ENCODE measurements at places on chromosomes 13 and 19.

GRCh38 chr13:27658546-27658945, 36.9 kb downstream of the POLR1D start:
- DNase-seq, result no peak

GRCh38 chr13:108780706-108781105, 151.3 kb downstream of the MYO16 start:
- DNase-seq, result no peak

DNA sequence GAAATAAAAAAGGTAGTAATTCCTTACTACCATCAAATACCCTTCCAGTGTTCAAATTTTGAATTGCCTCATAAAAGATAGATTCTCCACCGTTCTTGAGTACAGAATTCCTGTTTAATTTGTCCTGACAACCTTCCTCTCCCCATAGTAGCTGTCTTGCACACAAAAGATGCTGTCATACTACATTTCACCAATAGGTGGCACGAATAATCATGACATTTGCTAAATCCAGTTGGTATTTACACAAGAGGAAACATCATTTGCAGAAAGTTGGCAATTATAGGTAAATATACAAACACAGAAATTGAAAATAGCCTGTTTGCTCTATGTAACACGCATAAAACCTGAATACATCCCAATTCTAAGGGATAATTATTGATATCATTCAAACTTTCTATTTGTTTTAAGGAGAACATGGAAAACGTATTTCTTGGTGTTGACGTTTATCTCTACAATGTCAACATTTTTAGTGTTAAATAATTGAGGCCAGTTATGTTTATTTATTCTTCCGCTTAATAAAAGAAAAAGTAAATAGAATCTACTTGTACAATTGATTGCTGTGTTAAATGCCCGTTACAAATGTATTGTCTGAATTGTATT, 58.3 kb upstream of the CLDN10 start:
- no peak for DNase-seq

- no peak for DNase-seq
Measured at GRCh38 chr13:73261739-73262216, 203.0 kb downstream of the KLF5 start.

- DNase-seq, result no peak
Measured at GRCh38 chr13:113203507-113204377, 4.7 kb downstream of the PCID2 start.

DNA sequence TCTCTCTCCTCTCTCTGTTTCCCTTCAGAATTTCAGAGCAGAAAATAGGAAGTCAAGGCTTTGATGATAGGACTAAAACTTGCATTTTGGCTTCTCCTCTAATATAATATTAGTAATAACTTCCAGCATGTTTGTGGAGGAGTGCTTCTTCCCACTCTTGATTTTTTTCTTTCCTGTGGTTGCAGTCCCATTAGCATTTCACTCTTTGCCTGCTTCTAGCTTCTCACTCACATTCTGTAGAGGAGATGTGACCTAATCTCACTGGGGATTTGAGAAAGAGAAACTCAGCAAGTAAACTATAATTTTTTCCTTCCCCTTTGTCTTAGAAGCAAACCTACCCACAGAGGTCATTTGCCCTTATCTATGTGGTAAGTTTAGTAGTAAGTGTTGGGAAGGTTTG, 169.4 kb upstream of the HTR2A start:
- DNase-seq, result no peak

DNA sequence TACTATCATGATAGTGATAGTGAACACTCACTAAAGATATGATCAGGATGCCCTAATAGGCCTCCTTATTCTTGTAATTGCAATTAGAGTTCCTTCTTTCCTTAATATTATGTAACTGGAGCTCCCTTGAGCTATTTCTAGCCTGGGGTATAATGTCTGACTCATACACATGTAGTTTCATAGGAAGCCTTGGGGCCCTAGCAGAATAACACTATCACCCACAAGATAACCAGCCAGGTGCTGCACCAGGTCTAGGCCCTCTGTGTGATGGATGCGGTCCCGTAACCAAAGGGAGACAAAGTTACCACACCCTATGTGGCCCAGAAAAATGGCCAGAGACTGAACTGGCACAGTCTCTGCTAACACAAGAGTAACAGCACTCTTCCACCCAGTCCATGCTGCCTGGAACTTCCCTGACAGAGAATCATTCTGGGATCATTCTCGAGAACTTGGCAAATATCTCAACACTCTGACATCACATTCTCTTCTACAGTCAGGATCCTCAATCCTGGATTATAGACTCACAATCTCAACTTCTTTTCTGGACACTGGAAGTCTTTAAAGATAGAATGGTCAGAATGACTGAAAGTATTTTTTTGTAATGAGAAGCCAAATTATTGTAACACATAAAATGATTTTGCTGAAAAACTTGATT, 32.6 kb upstream of the IGFL4 start:
- DNase-seq, result no peak

- no peak for DNase-seq
Measured at GRCh38 chr19:30711296-30711695, 339.1 kb downstream of the ZNF536 start.

DNA sequence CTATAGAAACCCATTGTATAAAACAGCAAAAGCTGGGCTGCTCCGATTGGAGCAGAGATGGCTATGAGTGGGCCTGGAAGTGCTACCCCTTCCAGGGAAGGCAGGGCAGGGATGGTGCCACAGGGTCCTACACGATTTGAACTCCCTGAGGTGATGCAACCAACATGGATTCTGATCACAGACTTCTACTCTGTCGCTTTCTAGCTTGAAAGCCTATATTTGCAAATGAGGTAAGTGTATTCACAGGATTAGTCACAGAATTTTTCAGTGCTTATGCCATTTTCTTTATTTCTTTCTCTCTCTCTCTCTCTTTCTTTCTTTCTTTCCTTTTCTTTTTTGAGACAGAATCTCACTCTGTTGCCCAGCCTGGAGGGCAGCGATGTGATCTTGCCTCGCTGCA, 179.0 kb downstream of the SPRY2 start:
- DNase-seq, result no peak

DNA sequence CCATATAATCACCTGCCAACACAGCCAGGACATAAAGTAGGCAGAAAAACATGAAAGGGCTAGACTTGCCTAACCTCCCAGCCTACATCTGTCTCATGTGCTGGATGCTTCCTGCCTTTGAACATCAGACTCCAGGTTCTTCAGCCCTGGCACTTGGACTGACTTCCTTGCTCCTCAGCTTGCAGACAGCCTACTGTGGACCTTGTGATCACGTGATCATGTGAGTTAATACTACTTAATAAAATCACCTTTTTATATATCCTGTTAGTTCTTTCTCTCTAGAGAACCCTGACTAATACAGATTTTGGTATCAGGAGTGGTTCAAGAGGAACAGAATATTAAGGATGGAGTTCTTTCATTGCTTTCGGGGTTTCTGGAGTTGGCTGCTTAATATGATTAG, 2867.6 kb downstream of the PCDH9 start:
- DNase-seq, result no peak

- DNase-seq, result no peak
Measured at GRCh38 chr13:23770973-23771372, 118.2 kb downstream of the MIPEP start.

DNA sequence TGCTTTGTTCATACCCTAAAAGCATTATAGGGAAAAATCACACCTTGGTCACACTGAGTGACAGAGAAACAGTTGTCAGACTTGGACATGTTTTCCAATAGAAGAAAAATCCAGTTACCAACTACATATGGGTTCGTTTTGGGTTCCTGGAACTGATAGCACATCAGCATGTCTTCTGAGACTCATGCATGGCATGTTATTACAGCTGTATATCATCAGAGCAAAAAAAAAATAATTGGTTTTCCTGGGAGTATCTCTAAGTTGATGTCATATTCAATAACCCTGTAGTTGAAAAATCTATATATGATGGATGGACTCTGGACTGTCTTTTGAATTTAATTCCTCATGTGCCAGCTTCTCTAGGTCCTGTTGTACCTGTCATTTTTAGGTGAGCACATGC, 211.6 kb downstream of the DNAJC15 start:
- DNase-seq, result no peak

DNA sequence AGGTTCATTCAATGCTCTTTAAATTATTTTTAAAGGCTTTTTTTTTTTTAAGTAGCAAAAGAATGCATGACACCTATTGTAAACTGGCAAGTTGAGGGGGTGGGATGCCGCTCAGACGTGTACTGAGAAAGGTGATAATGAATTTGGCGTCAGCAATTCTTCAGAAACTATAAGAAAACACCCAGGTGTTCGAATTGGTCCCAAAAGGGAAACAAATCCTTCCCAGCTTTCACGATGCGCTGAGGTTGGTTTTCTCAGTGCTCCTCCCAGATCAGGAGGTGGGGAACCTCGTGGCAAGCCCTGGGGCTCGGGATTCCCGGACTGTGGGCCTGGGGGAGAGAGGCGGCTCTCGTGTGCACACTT, 543 bp upstream of the FAM124A start:
- DNase-seq, result no peak

DNA sequence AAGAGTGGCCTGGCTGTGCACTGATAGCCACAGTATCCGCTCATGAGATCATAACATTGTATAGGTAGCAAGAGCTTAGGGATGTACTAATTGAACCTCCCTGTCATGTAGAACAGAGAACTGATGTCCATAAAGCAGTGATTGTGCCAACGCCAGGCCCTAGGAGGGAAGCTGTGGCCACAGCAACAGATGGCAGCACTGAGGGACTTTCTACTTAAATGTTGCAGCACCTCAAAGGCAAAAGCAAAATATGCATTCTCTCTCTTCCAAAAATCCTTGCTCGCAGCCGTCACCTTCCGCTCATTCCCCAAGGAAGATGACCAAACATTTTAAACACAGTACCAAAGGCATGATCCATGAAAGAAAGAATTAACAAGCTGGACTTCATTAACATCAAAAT, 32.3 kb downstream of the COL4A1 start:
- no peak for DNase-seq

GRCh38 chr13:106609116-106609515, 41.2 kb upstream of the ARGLU1 start:
- no peak for DNase-seq

DNA sequence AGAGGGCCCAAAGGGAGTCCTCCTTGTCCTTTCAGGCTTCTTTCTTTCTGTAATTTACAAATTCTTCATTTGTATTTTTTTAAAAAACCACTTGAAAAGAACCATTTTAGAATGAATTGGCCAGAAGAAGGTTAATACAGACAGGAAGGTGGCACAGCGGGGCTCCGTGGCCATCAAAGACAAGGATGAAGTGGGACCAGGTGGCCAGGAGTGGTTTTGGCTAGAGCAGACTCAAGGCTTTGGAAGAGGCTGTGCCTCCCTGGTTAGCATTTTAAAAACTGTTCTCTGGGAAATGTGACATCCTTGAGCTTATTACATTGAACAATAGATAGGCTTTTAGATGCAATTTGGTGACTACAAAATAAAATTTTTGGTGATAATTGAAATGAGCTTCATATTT, 48.4 kb downstream of the ATP8A2 start:
- DNase-seq, result no peak

DNA sequence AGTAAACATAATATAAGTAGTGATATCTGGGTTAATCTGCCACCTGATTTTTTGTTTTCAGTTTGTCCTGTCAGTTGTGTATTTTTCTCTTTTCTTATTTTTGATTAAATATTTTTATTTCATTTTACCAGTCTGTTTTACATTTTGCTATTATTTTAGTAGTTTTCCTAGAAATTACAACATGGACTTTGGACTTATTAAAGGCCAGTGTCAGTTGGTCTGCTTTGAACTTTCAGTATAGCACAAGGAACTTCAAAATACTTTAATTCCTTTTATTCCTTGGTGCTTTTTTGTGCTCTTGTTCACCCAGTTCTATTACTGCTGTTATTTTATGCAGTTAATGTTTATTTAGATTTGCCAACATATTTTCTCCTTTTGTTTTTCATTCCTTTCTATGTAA, 149.6 kb downstream of the PDS5B start:
- no peak for DNase-seq

DNA sequence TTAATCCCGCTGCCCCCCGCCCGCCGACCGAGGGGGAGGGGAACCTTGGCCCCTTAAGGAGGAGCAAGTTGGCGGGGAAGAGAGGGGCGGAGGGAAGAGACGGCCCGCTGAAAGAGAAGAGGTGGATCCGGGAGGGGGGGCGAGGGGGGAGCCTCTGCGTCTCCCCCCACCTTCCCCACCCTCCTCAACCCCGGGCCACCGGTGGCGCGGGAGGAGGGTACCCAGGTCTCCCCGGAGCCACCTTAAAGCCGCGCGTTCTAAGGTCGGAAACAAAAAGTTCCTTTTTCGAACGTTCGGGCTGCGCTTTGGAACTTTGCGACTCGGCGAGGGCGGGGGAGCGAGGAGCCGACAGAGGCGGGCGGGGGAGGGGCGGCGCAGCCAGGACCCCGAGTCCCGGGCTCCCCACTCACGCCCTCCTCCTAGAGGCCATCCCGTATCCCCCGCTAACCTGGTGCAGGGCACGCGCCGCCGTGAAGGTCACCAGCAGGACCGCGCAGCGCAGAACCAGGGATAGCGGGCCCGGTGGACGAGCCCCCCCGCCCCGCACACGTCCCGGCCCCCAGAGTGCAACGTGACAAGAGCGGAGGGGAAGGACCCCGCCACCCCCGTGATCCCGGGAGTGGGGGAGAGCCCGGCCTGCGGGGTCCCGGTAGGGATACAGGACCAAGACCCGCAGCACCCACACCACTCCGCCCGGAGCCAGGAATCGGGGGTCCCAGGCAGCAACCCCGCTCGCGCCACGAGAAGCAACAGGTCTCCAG, 659 bp downstream of the ERF start:
- DNase-seq, result peak; percentile 67

DNA sequence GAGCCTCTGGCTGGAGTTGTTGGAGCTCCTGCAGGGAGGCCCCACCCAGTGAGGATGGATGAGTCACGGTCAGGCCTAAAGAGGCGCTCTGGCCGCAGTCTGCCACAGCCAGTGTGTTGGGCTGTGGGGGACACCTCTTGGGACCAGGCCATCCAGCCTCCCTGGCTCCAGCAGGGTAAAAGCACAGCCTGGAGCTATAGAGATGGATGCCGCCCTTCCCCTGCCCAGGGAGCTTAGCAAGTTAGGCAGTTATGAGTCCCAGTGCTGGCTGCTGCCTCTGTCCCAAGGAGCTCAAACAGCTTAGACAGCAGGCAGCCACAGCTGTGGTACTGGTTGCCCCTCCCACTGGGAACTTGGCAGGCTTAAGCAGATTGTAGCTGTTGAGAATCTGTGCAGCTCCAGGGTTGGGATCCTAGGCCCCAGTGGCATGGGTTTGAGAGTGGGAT, 100.9 kb downstream of the NDFIP2 start:
- DNase-seq, result no peak

DNA sequence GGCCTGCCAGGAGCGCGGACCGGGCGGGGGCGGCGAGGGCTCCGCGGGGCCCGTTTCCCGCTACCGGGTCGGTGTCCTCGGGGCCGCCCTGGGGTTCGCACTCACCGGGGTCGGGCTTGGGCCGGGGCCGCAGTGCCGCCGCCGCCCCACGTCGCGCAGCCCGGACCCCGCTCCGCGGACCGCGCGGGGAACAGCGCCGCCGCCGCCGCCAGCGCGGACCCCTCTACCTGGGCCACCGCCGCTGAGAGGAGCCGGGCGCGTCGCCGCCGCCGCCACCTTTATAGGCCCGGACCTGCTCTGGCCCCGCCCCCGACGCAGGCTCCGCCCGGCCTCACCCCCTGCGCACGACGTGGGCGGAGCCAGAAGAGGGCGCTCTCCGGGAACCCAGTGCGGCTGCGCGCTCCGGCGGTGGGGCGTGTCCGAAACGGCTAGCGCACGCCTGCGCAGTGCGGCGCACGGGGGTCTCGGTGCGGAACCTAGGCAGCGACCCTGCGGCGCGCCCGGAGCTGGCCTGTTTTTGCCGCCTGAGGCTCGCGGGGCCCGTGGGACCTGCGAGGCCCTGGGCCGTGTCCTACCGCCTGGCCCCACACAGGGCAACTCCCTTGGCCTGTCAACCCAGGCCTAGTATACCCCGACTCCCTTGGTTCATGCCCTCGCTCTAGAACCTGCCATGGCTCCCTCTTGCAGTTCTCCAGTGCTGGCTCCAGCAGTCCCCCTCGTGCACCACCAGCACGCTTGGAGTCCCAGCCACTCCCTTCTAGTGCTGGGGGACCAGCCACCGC, at the start of gene MKNK2:
TSS of gene MKNK2 (minus strand) at position 254 of the 782 bp plus-strand sequence. CDS start 393 bp downstream, outside the sequence.
- DNase-seq, result peak; percentile 89
